ENCODE measurements at places on chromosomes 6 and 20. TPM values are rescaled to one million over a fixed set of nuclear protein-coding genes. Genes with fewer than 3 reads are reported as not detected.

GRCh38 chr6:6236730-6237469 lies 83.6 kb downstream of the F13A1 start:
- DNase-seq, result no peak

SMAP1 gene
- total RNA-seq, result 24.4 TPM

FNDC11 gene
- 0.08 TPM for total RNA-seq

BHLHE23 gene
- total RNA-seq, result not detected

- DNase-seq, result no peak
Measured at GRCh38 chr6:134706806-134707205, 243.1 kb downstream of the ALDH8A1 start.
